ENCODE measurements at places on chromosomes 6 and 20.

GRCh38 chr6:124822204-124822613 is 140.0 kb upstream of the RNF217 start:
- DNase-seq = no peak

GRCh38 chr20:17572034-17572638 is 2.3 kb downstream of the DSTN start:
- no peak for DNase-seq

- no peak for DNase-seq
Measured at GRCh38 chr20:59819496-59820203, 113.8 kb downstream of the SYCP2 start.

DNA sequence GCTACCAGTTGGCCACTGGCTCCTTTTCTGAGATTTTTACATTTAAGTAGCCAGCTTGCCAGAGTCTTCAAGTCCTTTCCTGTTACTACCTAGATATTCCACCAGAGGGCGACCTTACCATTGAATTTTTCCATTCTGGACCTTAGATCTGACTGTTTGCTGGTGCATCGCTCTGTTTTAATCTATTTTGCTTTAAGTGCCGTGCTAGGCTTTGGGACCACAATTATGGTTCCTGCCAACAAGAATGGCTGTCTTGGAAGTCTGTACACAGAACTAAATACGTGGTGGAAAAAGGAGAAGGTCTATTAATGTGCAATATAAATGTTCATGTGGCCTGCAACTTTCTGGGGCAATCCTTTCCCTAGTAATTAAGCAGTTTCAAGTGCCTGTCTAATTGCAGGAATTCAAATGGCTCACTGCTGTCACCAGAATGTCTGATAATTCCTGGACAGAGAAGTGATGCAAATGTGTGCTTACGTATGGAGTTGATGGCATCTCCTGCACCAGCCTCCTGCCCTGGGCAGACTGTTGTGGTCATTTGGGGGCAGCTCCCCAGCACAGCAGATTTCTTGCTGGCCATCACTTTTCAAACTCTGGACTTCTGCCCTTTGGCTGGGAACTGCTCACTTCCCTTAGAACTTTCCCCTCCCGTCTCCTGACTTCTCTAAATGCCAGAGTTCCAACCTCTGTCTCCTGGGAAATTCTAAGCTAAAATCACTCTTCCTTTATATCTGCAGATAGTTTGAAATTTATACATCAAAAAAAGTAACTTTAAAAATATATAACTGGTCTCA is 5.6 kb upstream of the HLA-DOA start:
- DNase-seq = no peak

- no peak for DNase-seq
Measured at GRCh38 chr6:128598571-128598970, 78.2 kb upstream of the PTPRK start.

- DNase-seq = no peak
Measured at GRCh38 chr6:5677219-5678000, 329.3 kb downstream of the NRN1 start.

DNA sequence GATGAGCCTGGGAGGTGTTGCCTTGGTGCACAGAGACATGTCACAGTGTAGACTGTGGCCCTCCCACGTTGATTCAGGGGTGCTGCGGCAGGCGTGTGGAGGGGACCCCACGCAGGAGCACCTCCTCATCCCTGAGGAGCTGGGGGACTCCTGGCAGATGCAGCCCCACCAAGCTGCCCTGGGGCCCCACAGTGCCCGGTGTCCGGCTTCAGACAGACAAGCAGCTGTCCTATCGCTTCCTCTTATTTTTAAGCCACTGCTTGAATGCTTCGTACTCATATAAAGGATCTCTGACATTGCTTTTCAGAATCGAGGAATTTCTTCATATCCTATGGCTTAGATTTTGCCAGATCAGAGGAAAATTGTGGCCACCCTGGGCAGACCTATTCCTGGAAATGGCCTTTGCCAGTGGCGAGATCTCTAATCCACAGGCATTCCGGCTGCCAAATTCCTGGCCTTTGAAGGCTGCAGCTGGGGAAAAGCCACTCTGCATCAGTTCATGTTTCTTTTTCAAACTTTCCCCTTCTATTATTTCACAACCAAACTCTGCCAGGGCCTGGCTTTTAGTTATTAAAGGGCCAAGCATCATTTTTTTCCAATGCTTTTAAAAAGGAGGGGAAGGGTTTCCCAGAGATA is 337.0 kb downstream of the THBS2 start:
- DNase-seq = no peak

- no peak for DNase-seq
Measured at GRCh38 chr20:18019068-18019467, 38.6 kb downstream of the OVOL2 start.

GRCh38 chr6:14699803-14700601 is 545.9 kb upstream of the JARID2 start:
- no peak for DNase-seq
